ENCODE measurements at places on chromosomes 13 and 19.
A peak's percentile ranks its signal among the peaks of the same experiment; 100 is the strongest.

DNA sequence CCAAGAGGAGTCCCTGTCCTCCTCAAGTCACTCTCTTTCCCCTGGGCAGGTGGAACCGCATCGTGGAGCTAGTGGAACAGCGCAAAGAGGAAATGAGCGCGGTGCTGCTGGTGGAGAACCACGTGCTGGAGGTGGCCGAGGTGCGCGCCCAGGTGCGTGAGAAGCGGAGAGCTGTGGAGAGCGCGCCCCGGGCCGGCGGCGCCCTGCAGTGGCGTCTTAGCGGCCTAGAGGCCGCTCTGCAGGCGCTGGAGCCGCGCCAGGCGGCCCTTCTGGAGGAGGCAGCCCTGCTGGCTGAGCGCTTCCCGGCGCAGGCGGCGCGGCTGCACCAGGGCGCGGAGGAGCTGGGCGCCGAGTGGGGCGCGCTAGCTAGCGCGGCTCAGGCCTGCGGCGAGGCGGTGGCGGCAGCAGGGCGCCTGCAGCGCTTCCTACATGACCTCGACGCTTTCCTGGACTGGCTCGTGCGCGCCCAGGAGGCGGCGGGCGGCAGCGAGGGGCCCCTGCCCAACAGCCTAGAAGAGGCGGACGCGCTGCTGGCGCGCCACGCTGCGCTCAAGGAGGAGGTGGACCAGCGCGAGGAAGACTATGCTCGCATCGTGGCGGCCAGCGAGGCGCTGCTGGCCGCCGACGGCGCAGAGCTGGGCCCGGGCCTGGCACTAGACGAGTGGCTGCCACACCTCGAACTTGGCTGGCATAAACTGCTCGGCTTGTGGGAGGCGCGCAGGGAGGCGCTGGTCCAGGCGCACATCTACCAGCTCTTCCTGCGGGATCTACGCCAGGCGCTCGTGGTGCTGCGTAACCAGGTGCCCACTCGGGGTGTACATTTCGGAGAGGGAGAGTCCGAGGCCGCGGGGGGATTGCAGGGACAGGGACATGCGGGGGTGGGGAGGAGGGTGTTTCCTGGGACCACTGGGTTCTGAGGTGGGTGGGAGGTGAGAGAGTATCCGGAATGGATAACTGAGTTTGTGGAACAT is 52.8 kb downstream of the SPTBN4 start:
- no peak for DNase-seq

- peak; percentile 82 for DNase-seq
Observed at GRCh38 chr19:28633319-28634018, 579.5 kb downstream of the UQCRFS1 start.

DNA sequence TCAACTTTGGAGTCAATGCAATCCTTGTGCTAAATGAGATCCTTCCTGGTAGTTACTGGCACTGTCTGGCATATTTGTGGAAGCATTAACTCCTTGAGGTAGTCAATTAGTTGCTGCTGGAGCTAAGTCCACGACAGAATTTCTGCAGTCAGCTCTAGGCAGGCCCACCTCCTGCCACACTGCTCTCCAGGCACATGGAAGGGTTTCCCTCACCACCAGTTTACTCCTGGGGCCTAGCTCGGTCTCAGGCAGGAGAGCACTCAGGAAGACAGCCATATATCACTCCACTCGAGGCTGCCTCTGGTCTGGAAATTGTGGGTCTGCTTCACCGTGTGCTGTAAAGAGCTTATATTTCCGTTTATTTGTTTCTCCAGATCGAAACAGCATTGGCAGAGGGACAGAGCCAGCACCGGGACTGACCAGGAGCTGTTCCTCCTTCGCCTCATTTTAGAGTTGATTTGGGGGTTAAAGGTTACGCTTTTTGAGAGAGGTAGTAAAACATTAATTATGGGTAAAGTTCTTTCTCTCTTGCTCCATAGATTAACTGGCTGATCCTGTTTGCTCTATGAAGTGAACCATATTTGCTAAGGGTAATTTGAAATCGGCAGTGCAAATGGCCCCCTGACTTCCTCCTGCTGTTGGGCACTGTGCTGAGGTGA is 20.6 kb upstream of the GTF3A start:
- no peak for DNase-seq

DNA sequence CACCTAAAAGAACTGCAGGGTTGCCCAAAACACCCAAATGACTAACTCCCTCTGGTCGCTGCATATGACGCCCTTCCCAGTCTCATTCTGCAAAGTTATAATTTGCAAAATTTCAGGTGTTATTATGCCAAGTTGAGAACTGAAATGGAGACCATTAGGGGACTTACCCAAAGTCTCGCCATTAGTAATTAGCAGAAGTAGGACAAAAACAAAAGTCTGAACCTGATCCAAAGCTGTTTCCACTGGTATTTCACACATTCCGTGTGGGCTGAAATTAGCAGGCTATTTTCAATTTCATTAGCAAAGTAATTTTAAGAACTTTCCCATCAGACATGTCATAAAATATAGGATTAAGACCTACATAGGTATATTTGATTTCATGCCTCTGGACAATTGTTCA is 6.8 kb downstream of the RUBCNL start:
- no peak for DNase-seq

DNA sequence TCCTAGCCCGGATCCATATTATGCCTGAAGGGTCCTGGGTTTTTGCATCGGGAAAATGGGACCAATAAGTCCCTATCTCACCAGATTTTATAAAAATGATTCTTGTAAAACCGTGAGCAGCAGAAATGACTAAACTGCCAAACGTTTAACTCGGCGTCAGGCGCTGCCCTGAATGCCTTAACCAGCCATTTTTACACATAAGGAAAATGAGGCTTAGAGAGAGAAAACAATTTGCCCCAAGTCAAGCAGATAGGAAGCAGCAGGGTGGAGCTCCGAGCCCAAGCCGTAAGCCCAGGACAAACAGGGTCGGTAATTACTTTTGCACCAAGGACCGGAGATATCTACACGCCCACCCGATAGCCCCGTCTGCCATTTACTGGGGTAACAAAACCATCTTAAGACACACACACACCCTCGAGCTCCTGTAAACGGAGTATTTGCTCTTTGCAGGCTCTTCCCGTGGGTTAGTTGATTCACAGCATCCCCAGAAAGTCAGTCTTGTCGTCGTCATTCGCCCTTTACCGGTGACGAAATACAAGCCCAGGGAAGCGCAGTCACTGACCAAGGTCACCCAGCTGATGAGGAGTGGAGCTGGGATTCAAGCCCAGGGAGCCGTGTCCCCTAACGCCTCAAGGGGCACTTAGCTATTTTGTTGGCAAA is 16.0 kb upstream of the MRI1 start:
- DNase-seq: no peak

DNA sequence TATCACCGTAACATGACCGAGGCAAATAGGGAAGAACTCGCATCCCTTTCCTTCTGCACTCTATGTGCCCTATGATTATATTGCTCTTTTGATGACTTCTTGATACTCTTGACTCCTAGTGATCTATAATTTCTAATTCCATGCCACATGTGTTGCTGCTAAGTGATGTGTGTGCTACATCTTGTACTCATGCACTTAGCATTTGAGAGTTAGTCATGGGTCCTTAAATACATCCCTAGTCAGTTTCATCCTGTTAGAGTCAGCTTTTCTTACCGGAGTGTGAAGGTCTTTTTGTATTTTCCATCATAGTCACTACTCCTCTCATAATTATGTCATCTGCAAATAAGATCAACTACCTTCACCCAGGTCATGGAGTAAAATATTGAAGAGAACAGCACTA is 30.2 kb downstream of the RXFP2 start:
- no peak for DNase-seq

- no peak for DNase-seq
Observed at GRCh38 chr13:33932769-33933406, 114.9 kb downstream of the RFC3 start.

DNA sequence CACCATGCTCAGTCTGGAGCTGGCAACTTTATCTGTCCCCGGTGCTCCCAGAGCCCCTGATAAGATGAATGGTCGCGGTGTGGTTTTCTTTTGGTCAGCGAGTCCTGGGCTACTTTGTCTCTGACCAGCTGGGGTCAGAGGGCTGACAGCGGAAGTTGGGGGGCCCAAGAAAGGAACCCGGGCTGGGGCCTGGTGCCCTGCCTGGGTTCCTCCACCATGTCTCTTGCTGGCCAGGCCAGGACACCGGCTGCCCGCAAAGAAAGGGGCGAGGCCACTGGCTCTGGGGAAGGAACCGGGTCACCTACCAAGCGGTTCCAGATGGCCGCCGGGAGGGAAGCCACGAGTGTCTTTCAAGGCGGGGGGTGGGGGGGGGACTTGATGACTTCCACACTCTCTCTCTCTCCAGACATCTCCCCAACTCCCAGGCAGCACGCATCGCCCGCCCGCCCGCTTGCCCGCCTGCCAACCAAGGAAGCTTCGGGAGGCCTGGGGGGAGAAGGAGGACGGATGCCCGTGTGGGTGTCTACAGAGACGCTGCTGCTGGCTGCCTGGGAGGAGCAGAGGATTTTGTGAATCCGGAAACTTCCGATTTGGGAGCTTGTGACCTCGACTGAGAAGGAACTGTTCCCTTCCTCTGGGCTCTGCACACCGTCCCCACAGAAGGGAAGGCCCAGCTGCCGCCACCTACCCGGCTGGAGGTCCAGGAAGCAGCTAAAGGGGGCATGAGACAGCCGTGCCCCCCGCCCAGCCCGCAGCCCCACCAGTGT is 1.1 kb downstream of the PIP5K1C start:
- DNase-seq: no peak

DNA sequence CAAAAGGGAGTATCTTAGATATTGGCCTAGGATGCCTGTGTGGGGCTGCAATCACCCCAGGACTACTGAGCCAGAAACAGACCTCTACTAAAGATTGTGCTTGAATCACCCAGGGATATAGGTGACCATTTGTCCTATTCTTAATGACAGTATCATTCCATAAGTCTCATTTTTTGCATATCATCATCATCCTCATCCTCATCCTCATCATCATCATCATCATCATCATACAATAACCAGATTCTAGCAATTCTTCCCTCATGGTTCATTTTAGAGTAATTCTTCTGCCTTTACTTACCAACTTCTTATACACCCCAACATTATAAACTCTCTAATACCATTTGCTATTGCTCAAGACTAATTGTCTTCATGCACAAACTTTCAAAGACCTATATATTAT is 226.6 kb downstream of the B3GLCT start:
- DNase-seq: no peak

- DNase-seq: no peak
Observed at GRCh38 chr13:113192279-113192678, 16.2 kb downstream of the PCID2 start.

DNA sequence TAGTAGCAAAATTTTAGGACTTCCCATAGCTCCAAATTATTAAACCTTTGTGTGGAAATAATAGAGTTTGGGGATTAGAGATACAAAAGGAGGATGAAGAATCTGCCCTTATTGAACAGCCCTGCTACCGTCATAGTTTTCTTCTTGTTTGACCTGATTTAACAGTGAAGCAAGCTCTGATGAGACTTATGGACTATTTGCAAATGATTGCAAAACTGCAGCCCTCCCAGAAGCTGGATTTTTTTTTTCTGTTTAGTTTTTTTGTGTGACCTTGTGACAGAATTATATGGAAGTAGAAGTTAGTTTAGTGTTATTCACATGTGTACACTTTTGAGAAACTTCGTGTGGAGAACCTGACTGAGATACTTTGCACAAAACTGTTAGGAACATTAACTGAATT is 267.8 kb downstream of the KCNRG start:
- DNase-seq: no peak

DNA sequence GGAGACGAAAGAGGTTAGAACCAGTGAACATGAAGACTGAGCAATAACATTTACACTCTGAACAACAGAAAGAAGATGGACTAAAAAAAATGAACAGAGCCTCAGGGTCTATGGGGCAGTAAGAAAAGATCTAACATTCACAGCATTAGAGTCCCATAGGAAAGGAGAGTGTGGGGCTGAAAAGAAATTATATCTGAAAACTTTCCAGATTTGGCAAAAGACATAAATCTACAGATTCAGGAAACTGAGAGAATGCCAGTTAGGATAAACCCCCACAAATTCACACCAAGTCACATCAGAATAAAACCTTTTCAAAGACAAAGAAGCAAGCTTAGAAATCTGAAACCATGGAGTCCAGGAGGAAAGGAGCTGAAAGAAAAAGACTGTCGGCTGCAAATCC is 20.3 kb upstream of the TUBGCP3 start:
- DNase-seq: no peak

DNA sequence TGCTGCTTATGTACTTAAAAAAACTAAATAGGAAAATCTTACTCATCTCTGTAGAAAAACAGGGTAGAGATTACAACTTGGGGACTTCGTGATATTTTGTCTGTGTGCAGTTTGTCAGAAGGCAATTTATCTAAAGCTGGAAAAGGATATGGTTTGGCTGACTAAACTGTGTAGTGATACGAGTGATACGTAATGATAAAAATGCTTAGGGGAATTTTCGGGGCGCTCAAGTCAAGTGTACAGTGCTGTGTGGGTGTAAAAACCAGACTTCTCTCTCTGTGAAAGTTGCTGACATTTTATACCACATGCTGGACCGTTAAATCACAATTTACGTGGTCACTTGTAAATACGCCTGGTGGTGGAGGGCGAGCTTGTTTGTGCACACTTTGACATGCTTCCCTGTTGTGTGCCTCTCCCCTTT is 221.7 kb downstream of the KCNRG start:
- no peak for DNase-seq

DNA sequence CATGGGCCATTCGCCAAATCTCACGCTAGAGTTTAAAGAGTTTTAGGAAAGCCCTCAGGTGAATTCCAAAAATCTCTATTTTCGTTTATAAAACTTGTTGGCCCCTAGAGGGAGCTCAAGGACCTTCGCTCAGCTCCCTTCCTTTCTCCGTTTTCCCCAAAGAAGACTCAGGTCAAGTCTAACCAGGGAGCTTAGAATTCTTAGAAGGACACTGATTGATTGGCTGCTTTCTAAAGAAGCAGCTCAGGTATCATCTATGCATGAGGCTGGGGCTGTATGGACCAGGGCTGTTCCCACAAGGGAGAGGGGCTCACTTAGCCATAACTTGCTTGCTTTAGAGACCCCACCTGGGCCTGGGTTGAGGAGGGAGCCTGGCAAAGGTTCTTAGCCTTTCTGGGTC is 20.5 kb downstream of the DZIP1 start:
- DNase-seq: peak; percentile 33

GRCh38 chr13:73090116-73090822 is 31.5 kb downstream of the KLF5 start:
- peak; percentile 25 for DNase-seq

DNA sequence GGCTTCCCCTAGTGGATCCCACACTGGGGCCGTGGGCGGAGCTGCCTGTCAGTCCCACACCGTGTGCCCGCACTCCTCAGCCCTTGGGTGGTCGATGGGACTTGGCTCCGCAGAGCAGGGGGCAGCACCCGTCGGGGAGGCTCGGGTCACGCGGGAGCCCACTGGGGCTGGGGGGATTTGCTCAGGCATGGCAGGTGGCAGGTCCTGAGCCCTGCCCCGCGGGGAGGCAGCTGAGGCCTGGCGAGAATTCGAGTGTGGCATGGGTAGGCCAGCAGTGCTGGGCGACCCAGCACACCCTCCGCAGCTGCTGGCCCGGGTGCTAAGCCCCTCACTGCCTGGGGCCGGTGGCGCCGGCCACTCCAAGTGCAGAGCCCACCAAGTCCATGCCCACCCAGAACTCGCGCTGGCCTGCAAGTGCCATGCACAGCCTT is 481.7 kb upstream of the PRR20A start:
- DNase-seq: no peak

- peak; percentile 0 for DNase-seq
Observed at GRCh38 chr13:104204177-104204576, 1138.0 kb upstream of the SLC10A2 start.
